CMK (cell line): ENCODE measurements at places on chromosomes 4 and X.

GRCh38 chr4:113331811-113332210 is 282.4 kb downstream of the ANK2 start:
- no peak for DNase-seq

DNA sequence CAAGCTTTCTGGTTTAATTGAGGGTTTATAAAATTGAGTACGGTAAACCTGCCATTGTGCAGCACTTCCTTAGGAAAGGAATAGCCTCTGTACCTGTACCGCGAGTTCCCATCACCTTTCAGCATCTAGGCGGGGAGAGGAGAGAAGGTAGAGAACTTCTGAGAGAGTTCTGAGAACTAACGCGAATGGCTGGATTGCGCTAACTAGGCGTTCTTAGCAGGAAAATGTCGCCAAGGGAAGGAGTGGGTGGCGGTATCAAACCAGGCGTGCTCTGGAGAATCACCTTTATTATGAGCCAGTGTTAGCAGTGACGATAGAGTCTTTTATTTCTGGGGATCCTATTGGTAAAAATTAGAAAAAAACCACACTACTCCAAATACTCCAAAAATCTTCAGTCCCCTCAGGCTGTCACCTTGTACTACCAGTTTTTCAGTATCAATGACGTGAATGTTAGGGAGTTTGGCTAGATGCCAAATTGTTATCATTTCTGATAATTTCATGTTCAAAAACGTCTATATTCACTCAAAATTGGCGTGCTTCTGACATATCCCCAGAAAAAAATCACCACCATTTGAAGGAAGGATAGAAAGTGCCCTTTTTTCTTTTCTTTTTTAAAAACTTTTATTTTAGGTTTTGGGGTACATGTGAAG is 1.4 kb downstream of the UGT8 start:
- no peak for DNase-seq

GRCh38 chr4:164614999-164615398 is 138.9 kb upstream of the SMIM31 start:
- DNase-seq = no peak

DNA sequence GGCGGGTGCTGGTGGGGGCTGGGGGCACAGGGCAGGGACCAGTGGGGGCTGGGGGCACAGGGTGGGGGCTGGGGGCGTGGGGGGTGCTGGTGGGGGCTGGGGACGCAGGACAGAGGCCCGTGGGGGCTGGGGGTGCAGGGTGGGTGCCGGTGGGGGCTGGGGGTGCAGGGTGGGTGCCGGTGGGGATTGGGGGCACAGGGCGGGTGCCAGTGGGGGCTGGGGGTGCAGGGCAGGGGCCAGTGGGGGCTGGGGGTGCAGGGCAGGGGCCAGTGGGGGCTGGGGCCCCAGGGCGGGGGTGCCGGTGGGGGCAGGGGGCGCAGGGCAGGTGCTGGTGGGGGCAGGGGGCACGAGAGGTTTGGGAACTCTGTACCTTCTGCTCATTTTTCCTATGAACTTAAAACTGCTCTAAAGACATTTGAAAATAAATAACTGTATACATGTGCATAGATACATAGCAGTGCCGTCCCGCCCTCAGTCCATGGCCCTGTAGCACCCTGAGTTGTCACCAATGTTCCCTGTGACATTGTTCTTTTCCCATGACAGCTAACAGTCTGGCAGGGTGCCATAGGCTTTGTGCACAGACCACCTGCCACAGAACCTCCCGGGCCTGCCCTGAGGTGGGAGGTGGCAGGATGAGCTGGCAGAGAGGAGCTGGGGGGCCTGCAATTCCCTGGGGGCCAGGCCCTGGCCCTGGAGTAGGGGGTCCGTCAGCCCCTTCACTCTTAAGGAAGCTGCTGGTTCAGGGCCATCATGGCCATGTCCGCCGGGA is 35.6 kb upstream of the ADRA2C start:
- DNase-seq = no peak

- DNase-seq = no peak
Observed at GRCh38 chrX:36861601-36862000, 146.6 kb upstream of the FAM47C start.

- DNase-seq = no peak
Observed at GRCh38 chrX:114584983-114585842, 1.3 kb downstream of the HTR2C start.

GRCh38 chr4:24646798-24647460 is 62.6 kb upstream of the DHX15 start:
- no peak for DNase-seq

DNA sequence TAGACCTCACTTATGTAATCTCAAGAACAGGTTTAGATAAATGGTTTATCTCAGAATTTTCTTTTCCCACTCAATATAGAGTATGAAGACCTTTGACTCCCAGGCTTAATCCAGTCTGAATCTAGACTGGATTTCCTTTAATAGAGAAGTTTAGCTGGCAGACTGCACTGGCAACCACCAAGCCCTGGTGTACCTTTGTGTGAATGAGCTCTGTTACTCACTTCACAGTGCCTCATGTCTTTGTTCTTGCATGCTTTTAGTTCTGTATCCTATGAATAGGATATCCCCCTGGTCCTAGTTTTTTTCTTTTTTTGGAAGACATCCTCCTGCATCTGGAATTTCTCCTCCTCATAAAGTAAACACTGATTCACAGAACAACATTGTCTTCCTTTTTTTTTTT is 53.2 kb upstream of the MCUB start:
- no peak for DNase-seq

DNA sequence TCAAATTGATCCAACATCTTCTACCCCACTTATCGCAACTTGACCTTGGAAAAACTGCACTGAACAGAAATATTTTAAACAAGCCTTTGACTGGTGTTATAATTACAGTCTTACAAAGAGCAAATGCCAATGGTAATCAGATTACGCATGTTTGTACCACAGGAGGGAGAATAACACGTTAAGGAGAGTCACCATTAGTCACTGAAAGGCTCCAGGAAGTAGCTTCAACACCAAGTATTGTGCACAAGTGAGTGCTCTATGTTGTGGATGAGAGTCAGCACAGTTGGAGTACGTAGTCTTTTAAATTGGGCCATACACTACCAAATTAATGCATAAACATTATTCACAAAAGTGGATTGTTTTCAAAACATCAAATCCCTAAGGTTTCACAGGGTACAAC is 1081.5 kb upstream of the TENM3 start:
- no peak for DNase-seq

GRCh38 chrX:108537005-108537404 is 97.4 kb downstream of the COL4A5 start:
- DNase-seq = no peak

GRCh38 chr4:10983885-10984640 is 299.5 kb upstream of the CLNK start:
- no peak for DNase-seq
